Esophagus squamous epithelium (tissue), 5 donors: ENCODE measurements at places on chromosomes 6 and 20. TPM values are rescaled to one million over a fixed set of nuclear protein-coding genes. Genes with fewer than 3 reads are reported as not detected.

The KCNQ2 gene
- not detected for total RNA-seq

DNA sequence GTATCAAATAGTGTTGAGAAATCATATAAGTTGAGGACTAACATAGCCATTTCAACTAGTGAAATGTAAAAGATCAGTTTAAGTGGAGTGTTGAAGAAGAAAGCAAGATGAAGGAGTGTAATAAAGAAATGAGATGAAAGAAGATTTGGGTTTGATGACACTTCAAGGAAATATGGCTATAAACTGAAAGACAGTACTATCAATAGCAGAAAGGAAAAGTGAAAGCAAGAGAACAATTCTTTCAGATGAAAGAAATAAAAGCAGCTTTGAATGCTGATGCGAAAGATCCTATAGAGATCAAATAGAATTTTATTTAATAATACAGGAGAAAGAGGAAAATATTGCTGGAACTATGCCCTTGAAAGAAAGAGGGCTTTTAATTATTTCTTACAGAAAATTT is 92.8 kb upstream of the PRSS16 start:
- no peak overlapping the region for H3K4me3 ChIP-seq
- DNase-seq, result no peak
- no peaks in the 10 kb centered on the region for H3K36me3 ChIP-seq
- H3K27me3 ChIP-seq, result no peaks in the 10 kb centered on the region
- H3K27ac ChIP-seq, result no peak overlapping the region

GRCh38 chr6:18147160-18147559 is 7.7 kb downstream of the TPMT start:
- H3K36me3 ChIP-seq, result no peaks in the 10 kb centered on the region
- no peaks in the 10 kb centered on the region for H3K4me1 ChIP-seq
- no peak overlapping the region for H3K4me3 ChIP-seq

DNA sequence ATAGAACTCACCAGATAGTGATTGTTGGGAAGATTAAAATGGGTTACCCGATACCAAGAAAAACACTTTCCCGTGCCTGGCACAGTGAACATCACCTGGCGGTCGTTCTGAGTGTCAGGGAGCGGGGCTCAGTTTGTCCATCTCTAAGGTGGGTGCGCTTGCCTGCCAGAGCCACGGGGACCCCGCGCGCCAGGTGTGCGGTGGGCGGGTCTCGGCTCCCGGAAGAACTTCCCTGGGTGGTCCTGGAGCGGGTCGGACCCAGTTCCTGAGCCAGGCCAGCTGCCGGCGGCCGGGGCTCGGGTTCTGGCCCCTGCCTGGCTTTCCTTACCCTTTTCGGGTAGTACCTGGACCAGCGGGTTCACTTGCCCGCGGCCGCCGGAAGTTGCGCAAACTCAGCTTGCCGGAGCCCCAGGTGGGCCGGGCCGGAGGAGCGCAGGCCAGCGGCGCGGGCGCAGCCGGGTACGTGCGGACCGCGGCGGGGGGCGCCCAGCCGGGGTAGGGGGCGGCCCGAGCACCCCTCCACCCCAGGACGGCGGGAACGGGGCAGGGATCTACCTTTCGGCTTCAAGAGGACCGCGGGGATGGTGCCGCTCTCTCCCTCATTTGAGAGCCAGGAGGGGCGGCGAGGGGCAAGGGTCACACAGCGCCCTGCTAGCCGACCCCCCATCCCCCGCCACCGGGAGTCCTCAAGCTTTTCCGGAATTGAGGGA is 7.5 kb downstream of the FAM110A start:
- H3K36me3 ChIP-seq, result no peaks in the 10 kb centered on the region
- peak overlapping the region; percentile 94 for H3K27ac ChIP-seq
- peak overlapping the region; percentile 63 for H3K4me3 ChIP-seq
- H3K4me1 ChIP-seq, result peaks cover 54% of the 10 kb centered on the region
